ENCODE measurements at places on chromosomes 7 and 10.

DNA sequence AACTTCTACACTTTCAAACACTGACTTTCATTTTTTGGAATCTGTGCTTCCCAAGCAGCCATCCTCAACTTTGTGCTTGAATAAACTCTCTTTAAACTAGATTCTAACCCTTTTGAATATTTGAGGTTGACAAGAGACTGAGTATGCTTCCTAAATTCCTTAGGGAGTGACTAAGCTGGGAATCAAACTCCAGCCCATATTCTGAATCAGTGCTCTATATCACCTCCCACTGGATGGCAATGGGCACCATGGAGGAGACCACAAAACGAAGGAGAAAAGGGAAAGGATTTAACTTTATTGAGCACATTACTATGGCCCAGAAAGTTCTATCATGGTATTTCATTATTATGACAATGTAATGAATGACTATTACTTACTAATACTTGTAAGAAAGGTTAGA is 17.2 kb upstream of the SLC26A4 start:
- DNase-seq: no peak

DNA sequence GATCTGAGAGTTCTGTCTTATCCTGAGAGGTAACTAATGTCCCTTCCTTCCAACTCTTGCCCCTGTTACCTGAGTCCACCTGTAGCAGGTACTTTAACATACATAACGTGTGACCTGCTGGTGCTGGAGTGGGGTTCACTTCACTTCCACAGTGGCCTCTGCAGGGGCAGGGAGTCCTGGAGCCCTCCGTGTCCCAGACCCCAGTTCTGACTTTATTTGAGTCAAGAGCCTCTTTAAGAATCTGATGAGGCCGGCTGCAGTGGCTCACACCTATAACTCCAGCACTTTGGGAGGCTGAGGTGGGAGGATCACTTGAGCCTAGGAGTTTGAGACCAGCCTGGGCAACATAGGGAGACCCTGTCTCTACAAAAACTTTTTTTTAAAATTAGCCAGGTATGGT is 117.0 kb upstream of the RET start:
- no peak for DNase-seq

GRCh38 chr10:119637631-119638030 is 13.5 kb upstream of the BAG3 start:
- no peak for DNase-seq

DNA sequence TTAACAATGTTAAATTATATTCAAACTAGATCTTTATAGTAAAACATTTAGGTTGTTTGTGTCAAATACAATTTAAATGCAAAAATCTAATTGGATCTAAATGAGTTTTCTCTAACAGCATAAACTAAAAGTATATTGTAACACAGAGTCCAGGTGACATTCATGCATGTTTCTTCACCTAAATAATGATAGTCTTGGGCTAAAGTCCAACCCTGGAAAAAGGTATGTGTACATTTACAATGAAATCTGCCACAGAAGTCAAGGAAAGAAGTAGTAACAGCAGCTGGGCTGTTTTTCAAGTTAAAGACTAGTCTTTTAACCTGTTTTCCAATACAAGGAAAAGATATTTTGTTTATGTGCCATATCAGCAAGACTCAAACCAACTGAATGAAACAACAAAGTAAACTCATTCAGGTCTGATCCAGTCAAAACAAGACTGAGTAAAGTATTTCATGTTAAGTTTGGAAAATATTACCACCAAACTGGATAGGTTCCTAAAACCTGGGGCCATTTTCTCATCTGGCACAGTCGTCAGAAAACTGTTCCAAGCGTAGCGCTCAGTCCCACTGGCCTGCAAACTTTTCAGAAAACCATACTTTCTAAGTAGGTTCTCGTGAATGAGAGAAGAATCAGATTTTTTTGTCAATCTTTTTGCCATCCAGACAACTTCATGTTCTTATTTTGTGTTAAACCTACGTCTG is 349.2 kb downstream of the HGF start:
- DNase-seq: no peak

GRCh38 chr7:159136442-159136841 is 8.2 kb downstream of the VIPR2 start:
- DNase-seq: no peak

DNA sequence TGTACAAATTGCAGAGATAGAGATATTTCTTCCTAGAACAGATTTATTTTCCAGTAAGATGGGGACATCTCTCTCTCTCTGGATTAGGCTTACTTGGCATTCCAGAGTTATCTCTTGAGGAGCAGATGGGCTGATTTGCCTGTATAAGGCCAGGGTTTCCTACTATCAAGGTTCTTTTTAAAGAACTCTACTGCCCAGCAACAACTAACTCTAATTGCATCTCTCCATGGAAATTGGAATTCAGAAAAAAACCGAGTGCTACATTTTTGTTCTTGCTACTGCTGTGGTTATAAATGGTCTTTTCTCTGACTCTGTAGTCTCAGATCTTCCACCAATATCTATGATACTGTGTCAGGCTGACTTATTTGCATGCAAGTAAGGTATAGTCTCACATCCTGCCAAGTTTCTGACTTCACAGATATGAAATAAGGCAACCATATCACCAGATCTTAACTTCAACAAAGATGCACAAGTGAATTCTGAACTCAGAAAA is 161.1 kb downstream of the CRPPA start:
- no peak for DNase-seq

- no peak for DNase-seq
These were observed 35.5 kb downstream of the CAV1 start for GRCh38 chr7:116560021-116560970.

- DNase-seq: no peak
These were observed 136.4 kb downstream of the RPS24 start for GRCh38 chr10:78170026-78170475.

DNA sequence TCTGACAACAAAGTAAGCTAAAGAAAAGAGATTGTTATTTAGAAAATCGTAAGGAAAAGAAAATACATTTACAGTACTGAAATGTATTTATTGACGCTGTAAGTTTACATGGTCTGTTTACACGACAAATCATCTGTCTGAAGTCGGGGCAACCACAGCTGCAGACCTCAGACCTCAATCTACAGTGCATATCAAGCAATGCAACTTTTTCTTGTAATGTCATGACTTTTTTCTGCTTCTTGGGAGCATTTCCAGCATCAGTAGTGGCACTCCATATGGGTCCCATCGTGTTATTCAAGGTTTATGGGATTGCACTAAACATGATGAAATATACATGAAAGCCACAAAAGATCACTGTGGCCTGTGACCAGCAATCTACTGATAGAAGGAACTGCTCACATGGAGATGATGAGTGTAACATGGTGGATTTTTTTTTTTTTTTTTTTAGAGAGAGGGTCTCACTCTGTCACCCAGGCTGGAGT is 77.1 kb downstream of the MTPN start:
- DNase-seq: no peak

- no peak for DNase-seq
These were observed 248.4 kb upstream of the HGF start for GRCh38 chr7:82018226-82018625.

DNA sequence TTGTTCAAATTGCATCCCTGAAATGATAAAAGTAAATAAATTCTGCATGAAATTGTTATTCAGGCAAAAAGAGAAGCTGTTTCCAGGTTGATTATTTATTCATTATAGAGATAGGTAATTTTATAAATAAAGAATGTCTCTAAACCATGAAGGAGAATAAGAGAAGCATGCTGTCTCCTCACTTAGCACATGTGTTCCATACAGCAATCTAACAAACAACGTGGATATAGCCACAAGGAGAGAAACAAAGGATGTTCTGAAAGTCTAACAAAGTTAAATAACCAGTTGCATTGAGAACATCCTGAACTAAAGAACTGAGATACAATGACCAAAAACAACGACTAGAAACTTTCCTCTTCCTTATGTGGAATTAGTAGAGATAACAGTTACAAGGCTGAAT is 50.8 kb downstream of the NEBL start:
- DNase-seq: no peak

DNA sequence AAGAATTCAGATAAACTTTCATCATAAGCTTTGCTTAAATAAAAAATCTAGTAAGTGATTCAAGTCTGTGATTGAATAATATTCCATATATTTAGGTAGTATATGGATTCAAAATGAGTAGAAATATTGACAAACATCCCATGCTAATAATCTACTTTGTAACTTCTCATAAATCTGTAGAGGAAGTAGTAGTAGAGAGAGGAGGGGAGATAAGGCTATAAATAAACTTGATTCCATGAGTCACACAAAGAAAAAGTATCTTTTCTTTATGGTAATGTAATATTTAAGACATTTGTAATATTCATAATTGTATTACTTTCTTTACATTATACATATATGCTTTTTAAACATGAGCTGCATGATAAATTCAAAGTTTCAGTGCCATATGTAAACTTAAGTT is 25.6 kb upstream of the CD36 start:
- no peak for DNase-seq

DNA sequence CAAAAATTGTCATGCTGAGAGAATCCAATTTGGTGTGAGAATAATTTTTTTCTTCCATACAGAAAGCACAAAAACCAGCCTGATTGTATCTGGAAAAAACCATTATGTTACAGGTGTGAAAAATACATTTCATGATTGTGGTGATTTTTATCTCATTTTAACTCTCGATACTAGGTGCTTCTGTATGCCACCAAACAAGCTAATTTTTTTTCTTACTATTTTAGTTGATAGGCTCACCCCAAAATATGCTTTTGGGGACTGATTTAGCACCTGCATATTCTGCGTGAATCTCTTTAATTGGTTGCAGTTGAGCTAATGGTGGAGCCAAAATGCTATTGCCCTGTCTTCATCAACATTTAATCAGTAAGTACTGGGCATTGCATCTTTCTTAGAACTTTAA is 1.9 kb downstream of the DMTF1 start:
- DNase-seq: no peak

DNA sequence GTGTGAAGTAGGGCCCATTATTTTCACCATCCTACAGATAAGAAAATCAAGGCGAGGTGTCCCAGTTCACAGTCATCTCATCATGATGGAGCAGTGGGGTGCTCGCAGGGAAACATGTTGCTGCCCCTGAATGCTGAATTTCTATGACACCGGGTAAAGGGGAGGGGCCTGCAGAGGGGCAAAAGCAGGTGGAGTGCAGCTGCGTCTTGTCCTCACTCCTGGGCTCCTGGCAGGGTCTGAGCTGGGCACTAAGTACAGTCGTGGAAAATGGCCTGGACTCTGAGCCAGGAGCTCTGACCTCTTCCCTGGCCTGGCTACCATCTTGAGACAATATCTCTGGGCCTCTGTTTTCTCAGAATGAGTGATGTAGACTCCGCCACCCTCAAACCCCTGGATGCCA is 253.1 kb upstream of the PITRM1 start:
- DNase-seq: no peak

DNA sequence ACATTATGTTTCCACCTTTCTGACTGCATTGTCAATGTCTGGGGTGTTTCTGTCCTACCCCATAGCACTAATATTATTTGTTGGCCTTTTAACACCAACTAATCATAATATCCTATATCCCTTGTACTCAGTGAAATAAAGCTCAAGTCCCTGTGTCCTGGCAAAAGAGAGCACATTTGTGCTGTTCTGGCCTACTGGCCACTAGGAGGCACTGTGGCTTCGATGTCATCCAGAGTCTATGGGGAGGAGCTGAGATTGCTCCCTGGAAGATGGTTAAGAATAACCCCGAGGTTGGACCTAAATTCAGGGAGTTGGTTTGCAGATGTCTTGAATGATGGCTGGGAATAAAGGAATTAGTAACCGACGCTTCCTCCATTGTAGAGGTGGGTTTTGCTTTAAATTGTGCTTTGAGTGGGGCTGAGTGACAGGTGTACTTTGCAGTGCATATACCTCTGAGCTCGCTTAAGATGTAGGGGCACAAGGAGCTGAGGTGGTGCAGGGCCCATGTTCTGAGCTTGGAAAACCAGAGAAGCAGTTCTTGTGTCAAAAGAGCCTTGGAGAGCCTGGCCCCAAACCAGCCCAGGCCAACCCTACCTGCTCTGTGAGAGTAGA is 191.2 kb upstream of the PRSS1 start:
- DNase-seq: no peak

DNA sequence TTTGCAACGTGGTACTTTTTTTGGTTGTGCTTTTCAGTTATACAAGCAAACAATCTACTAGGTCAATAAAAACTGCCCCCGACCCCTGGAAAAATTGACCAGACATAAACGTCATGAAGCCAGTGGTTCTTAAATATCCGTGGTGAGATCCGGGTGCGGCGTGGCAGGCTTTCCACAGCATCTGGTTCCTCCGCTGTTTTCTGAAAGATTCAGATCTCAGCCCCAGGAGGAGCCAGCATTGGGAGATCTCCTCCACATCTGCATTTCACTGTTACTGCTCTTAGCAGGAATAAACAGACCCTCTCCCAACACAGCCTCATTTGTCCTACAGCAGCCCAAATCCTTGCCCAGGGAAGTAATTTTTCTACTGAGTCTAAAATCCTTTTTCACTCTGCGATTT is 664.3 kb upstream of the FOXK1 start:
- DNase-seq: no peak

DNA sequence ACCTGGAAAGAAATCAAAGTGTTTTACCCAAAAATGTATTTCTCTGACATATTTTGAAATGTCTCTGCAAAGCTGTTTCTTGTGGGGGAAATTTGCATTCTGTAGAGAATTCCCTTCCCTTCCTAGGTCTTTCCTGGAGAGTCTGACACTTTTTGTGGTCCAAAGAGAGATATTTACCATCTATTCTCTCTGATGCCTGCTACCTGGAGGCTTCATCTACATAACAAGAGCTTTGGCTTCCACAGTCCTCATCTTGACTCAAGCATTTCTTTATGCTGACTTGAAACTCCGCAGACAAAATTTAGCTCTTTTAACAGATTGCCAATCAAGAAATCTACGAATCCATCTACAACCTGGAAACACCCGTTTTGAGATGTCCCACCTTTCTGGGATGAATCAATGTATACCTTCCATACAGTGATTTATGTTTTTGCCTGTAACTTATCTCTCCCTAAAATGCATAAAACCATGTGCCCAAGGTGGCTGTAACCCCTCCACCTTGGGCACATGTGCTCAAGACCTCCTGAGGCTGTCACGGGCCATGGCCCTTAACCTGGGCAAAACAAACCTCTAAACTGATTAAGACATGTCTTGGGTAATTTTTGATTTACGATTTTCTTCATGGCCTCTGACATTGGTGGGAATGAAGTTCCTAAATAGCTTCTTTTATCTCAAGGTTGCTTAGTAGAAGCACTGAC is 334.7 kb downstream of the GALNT17 start:
- no peak for DNase-seq

GRCh38 chr10:119177708-119178371 is 772 bp downstream of the PRDX3 start:
- no peak for DNase-seq

- DNase-seq: no peak
These were observed 396.5 kb upstream of the MKI67 start for GRCh38 chr10:128522551-128523308.

- DNase-seq: no peak
These were observed 205.9 kb downstream of the PTEN start for GRCh38 chr10:88069338-88069737.
